Epithelial cell of proximal tubule (primary cell): ENCODE measurements at places on chromosomes 3 and 15.

DNA sequence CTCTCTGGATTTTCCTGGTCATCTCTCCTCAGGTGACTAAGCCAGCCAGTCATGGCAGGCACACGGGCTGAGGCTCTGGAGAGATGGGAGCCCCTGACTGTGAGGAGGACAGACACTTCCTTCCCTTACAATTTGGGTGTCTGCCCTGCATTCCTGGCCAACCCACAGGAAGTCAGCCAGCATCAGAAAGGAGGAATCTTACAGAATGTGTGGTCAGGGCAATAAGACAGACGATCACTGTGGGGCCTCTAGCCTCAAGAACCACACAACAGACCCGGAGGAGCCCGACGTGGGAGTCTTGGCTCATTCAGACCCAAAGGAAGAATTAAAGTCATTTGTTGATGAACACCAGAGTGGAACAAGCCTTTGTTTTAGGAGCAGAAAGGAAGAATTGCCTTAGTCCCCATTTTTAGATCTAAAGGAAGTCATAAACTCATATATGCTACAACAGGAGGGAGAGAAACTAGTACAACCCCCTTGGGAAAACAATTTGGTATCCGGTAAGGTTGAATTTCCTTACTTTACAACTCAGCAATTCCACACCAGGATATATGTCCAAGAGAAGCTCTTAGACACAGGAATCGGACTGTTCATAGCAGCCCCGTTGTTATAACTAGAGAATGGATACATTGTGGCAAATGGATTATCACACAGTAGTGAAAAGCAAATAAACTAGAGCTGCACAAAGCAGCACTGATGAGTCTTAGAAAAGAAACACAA lies 62.2 kb downstream of the ABTB1 start:
- DNase-seq = no peak

DNA sequence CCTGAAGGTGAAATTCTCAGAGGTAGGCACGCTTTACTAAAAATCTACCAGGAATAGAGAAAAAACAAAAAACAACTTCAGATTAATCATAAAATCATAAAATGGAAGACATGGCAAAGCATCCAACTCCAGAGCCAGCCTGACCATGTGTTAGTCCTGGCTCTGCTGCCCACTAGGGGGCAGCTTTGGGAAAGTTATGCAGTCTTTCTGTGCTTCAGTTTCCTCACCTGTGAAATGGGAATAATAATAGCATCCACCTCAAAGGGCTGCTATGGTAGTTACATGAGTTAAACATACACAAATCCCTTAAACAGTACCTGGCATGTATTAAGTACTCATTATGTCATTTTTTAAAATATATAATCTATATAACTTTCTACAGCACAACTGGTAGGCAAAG lies 52.3 kb downstream of the WNT5A start:
- DNase-seq = no peak

GRCh38 chr3:53255423-53255774 lies 423 bp downstream of the TKT start:
- no peak for DNase-seq

GRCh38 chr3:109363634-109364033 lies 26.3 kb upstream of the DPPA4 start:
- no peak for DNase-seq

GRCh38 chr3:136604961-136605360 lies 147.2 kb downstream of the STAG1 start:
- no peak for DNase-seq
